ENCODE measurements at places on chromosomes 13 and 19.

- no peak for DNase-seq
These were observed 12.2 kb downstream of the GTF2F2 start for GRCh38 chr13:45132369-45133064.

GRCh38 chr19:48812094-48812929, 1.5 kb upstream of the BCAT2 start:
- peak; percentile 90 for DNase-seq

DNA sequence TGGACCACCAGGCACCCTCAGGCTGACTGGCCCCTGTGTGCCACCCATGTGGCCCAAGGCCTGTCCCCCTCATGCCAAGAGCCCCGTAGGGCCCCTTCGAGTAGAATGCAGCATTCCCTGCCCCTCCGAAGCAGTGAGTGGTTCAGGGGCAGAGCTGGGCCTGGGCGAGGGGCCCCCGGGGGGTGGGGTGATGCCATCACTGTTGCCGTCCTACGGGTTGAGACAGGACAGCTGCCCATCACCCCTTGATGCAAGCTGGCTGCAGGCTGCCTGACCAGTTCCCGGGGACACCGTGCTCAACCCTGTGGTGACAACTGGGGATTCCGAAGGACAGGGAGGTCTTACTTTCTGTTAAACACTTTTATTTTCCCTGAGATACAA, 4.7 kb downstream of the SBNO2 start:
- DNase-seq, result no peak

- no peak for DNase-seq
These were observed 4.7 kb downstream of the IFT88 start for GRCh38 chr13:20571676-20572075.

- peak; percentile 70 for DNase-seq
These were observed 11.5 kb upstream of the CNFN start for GRCh38 chr19:42401365-42402303.

- no peak for DNase-seq
These were observed 55.5 kb downstream of the MLLT1 start for GRCh38 chr19:6224308-6224675.

- DNase-seq, result no peak
These were observed 104.2 kb downstream of the ITGBL1 start for GRCh38 chr13:101556676-101557123.

DNA sequence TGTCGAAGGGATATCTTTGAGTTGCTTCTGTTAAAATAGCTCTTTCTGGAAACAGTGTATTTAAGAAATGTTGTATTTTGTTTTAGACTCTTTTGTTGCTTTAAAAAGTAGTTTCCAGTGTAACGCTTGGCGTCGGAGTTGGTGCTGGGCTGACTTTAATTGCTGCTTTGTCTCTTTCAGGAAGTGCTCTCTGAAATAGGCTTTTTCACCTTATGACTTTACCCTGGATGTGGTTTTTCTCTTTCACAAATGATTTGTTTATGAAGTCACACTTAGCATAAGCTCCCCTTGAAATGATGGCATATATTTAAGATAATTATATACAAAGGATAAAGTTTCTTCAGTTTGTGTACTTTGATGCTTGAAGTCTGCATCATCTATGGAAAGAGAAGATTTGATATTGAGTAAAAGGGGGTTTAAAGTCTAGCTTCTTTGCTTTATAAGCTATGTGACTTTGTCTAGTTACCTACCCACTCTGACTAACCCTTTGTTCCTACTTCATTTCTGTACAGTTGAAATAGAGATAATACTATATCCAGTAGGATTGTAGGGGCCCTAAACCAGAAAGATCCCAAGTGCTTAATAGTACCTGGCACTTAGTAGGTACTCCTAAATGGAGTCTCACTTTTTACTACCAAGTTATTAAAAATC, at the start of gene GPR18:
GPR18 (minus strand) TSS at position 170 of the 651 bp plus-strand sequence. CDS start 2,507 bp downstream, outside the sequence.
- DNase-seq, result no peak

GRCh38 chr19:53109527-53109926, 6.3 kb upstream of the ZNF160 start:
- no peak for DNase-seq

DNA sequence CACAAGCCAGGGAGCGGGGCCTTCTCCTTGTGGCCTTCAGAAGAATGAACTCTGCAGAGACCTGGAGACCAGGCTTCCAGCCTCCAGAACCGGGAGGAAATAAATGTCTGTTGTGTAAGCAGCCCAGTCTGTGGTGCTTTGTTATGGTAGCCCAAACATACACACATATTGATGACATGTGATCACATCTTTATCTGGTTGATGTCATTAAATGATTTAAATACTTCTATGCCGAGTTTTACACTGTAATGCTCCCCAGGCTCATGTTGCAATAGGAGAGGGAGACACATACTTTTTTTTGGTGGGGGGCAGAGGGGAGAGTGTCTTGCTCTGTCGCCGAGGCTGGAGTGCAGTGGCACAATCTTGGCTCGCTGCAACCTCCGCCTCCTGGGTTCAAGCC, 188.0 kb upstream of the IRS2 start:
- DNase-seq, result no peak

DNA sequence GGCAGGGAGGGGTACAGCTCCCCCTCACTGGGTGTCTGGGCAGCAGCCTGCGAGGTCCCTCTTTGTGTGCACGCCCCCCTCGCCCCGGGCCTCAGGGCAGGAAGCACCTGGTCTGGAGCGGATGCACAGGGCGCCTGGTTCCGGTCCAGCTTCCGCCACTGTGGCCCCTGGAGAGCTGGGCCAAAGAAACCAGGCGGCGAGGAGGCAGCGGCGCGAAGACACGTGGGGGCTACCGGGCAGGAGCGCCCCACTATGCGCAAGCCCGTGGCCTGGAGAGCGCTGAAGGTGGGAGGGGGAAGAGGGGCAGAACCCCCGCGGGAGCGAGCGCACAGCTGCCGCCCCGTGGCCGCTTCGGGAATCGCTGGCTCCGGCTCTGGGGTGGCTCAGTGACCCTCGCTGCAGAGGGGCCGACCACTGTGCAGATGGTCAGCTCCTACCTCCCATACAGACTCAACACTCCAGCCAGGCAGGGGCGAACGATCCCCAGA, 1.7 kb upstream of the LYL1 start:
- DNase-seq, result no peak

DNA sequence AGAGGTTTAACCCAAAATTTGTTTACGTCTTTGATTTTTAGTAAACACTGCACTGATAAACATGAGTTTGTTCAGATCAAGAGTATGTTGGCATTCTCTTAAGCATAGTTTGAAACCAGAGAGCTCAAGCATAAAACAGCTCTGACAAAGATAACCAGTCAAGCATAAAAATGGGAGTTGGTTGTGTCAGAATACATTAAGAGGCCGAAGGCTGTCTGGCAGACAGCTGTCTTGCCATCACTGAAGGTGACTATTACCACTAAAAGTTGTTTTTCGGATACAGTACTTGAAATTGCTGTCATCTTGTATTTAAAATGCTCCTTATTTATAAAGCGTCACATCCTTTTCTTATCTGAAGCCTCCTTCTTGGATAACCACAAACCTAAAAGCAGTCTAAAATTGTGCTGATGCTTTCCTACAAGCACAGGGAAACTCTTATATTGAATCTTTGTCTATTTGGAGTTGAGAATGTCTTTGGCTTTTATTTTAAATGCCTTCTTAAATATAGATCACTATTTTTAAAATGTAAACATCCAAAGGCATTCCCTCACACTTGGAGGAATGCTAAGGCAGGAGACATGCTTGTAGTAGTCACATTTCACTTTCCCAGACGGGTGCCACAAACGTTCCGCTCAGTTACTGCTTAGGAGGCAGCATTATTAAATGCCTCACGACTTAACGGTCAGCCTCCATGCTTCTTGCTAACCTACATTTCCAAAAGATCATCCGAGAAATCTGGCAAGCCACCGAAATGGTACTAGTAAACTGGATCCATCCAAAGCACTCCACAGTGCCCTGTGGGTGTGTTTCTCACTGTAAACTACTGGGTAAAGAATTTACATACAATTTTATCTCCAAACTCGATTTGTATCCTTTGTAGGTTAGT, 1.5 kb downstream of the SMAD9 start:
- no peak for DNase-seq

DNA sequence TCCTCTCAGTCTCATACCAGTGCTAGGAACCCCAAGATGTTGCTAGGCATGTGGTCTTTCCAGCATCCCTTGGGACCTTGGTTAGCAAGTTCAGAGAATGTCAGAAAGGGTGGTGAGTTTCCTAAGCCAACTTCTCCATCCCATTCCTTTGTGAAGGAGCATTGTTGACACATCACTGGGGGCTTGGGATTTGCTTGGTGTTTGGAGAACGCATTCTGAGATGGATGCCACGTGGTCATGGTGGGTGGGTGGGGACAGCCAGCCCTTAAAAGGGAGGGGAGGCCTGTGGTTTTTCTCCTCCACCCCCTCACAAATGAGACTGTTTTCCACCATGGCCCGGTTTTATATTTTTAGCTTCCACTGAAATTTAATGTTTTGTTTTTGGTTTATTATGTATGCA, 83.3 kb upstream of the ZNF536 start:
- no peak for DNase-seq

DNA sequence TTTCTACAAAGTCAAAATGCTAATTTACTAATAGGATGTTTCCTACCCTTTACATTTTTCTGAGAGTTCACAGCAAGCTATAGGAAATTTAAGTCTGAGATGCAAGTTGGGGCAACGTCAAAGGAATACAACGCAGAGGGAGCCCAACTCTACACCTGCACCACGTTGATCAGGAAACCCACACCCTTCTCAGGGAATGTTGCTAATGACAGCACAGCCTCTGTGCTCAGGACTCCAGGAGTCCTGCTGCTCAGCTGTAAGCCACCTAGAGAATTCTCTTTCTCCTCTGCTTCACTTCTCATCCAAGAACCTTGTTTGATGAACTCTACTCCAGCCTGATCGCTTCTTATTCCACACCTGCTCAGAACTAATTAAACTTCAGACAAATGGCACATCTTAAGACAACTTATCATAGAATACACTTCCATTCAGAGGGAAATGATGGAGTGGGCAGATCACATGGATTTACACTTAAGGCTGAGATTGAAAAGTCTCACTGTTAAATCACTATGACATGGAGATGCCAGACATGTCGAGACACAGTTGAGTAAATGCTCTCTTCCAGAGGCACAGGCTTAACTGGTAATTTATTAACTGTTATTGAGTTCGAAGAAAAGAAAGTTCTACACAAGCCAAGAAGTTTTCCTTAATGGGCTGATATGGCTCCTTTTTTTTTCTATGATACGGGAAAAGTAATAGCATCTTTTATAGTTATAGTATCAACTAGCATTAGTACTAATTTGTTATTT, 811.6 kb upstream of the ARGLU1 start:
- no peak for DNase-seq

- DNase-seq, result no peak
These were observed 27.0 kb downstream of the ARID3A start for GRCh38 chr19:952680-953444.

- no peak for DNase-seq
These were observed 17.4 kb downstream of the PIP5K1C start for GRCh38 chr19:3682741-3683404.

GRCh38 chr13:79861731-79862130, 380.8 kb downstream of the NDFIP2 start:
- DNase-seq, result no peak

GRCh38 chr13:80783926-80784565, 443.1 kb upstream of the SPRY2 start:
- no peak for DNase-seq

DNA sequence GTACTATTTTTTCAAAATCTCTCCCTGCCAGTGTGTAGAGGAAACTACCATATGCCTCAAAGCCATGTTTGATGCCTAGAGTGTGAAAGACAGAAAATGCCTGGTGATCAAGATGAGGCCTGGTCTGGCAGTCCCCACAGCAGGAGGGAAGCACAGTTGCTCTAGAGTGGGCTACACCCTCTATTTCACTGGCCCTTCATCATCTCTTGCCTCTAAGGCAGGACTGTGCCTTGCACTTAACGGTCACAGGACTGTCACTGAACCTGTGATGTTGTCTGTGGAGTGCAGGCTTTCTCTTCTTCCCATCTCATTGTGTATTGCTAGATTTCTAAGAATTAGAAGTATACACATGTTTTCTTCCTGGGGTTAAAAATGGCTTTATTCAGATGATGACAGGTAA, 16.3 kb downstream of the POLR1D start:
- DNase-seq, result no peak

DNA sequence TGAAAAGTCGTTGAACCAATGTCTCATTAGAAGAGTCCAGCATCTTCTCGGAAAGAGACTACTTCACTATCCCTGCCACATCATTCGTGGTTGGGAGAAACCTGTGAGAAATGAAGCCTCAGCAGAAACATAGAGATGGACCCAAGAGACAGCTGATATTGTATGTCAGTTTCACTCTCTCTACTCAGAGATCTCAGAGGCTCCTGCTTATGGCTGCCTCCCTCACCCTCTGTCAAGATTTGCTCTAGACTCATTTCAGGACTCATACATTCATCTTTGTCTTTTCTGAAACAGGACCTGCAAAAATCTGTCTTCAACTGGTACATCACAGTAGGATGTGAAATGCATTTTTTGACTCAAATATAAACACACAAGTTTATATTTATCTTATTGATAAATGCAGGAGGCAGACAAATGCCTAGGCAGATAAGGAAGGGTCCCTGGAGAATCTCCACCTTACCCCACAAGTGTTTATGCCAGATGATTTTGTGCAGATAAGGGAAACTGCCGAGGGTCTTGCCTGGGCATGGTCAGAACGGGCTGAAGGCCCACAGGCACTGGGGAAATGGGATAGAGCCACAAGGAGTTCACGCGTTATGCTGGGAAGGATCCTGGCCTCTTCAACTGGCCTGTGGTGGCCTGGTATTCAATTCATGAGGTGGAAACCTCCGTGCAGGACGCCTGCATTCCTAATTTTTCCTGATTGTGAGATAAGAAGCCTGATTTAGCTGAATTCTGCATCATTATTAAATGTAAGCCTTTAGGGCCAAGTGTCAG, 1834.0 kb upstream of the PCDH20 start:
- DNase-seq, result no peak

DNA sequence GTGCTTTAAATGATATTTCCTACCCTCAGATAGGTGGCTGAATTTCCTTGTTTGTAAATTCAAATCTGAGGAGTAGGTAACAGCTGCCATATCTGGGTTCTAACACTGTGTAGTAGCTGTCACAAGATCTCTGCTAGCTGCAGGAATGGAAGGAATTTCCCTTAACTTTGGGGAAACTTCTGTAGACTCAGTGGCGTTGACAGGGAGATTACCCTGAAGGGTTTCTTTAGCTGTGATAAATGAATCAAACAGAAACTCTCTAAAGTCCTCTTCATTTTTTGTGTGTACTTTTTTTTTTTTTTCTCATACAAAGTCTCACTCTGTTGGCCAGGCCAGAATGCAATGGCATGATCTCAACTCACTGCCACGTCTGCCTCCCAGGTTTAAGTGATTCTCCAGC, 5.3 kb upstream of the EPSTI1 start:
- DNase-seq, result no peak

GRCh38 chr13:74389056-74389455, 254.9 kb upstream of the KLF12 start:
- DNase-seq, result no peak

- DNase-seq, result no peak
These were observed 7.6 kb upstream of the CD79A start for GRCh38 chr19:41869374-41869955.

- DNase-seq, result no peak
These were observed 952.0 kb downstream of the SLITRK5 start for GRCh38 chr13:88623150-88623549.

All from NCI-H510A treated with DMSO at 0.1 percent for 48 hours (cell line).